ENCODE measurements at places on chromosomes 12 and 14. TPM values are rescaled to one million over a fixed set of nuclear protein-coding genes. Genes with fewer than 3 reads are reported as not detected.

- no peak for DNase-seq
Measured at GRCh38 chr12:38175538-38175937, 141.0 kb upstream of the ALG10B start.

GRCh38 chr14:21098076-21098891 lies at the start of gene ZNF219:
TSS of gene ZNF219 (minus strand) at chr14:21098655. CDS start at chr14:21093591, 5,064 bp downstream.
- DNase-seq: peak; percentile 26

DNA sequence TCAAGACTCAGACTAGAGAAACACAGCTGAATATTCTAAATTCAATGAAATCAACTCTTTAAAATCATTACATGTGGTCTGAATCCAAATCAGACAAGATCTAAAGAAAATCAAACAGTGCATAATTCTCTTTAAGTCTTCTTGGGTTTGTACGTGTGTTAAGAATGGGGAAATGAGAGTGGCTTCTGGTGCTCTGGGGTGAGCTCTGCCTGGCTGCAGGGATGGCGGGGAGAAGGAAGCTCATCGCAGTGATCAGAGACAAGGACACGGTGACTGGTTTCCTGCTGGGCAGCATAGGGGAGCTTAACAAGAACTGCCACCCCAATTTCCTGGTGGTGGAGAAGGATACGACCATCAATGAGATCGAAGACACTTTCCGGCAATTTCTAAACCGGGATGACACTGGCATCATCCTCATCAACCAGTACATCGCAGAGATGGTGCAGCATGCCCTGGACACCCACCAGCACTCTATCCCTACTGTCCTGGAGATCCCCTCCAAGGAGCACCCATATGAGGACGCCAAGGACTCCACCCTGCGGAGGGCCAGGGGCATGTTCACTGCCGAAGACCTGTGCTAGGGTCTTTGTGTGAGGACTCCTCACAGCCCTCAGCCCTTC lies 20.9 kb downstream of the SENP1 start:
- DNase-seq: no peak

GRCh38 chr14:49992448-49992847 lies 99.6 kb downstream of the ARF6 start:
- DNase-seq: no peak

DNA sequence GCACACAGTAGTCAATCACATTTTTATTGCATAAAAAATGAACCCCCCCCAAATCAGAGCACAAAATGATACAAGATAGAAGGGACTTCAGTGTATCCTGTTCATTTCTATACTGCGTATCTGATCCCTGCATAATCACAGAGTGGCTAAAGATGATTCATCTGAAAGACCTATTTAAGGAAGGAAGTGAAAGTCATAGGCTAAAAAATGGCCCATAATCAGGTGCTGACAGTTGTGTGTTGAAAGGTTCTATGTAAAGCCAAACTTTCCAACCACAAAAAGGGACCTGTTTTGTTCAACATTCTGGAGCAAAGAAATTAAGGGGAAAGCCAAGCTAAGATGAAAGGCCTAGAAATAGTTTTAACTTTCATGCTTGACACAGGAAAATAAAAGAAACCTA lies 147.8 kb upstream of the ATP2B1 start:
- peak; percentile 88 for DNase-seq

The ART4 gene
- not detected for total RNA-seq

The KRT83 gene
- total RNA-seq: not detected

DNA sequence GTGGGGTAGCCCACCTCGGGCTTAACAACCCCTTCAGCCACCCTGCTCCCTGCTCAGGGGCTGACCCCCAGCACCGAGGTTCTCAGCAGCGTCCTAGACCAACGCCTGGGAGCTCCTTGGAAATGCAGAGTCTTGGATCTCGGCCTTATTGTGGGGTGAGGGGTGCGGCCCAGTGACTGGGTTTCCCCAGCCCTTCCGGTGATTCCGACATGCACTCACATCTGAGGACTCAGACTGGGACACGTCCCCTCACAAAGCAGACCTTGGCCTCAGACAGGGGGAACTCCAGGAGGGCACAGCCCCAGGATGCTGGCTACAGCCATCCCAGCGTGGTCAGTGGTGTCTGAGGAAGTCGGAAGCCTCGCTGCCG lies 117.7 kb downstream of the RFLNA start:
- no peak for DNase-seq

GRCh38 chr12:22268406-22268805 lies 66.1 kb downstream of the ST8SIA1 start:
- DNase-seq: no peak

- DNase-seq: peak; percentile 23
Measured at GRCh38 chr12:98578821-98579220, 14.7 kb upstream of the SLC25A3 start.

GRCh38 chr12:48933664-48934311 lies 8.5 kb upstream of the FKBP11 start:
- DNase-seq: no peak

DNA sequence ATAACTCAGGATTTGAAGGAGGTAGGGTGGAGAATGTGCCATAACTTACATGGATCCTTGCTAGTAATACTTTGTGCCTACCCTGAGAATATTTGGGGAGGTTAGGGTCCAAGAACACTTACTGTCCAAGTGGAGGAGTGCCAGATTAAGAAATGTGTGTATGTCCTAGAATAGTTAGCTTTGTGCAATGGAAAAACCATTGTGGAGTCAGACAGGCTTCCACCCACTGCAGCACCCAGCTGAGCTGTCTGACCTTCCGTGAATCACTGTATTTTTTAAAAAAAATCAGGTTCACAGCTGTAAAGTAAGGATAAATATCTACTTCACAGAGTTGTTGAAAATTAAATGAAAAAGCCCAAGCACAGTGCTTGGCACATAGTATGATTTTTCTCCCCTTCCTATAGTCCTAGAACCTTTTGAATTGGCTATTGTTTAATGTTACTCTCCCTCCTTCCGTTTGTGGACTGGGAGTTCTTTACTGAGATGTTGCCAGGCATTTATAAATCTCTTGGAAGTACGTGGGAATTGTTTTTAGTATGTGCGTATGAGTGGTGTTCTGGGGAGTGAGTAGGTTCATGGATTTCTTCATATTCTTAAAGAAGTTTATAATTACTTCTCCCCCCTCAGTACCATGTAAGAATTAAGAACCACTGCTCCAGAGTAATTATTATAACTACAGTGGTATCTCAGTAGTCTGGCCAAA lies 9.2 kb downstream of the RAB21 start:
- DNase-seq: peak; percentile 68

DNA sequence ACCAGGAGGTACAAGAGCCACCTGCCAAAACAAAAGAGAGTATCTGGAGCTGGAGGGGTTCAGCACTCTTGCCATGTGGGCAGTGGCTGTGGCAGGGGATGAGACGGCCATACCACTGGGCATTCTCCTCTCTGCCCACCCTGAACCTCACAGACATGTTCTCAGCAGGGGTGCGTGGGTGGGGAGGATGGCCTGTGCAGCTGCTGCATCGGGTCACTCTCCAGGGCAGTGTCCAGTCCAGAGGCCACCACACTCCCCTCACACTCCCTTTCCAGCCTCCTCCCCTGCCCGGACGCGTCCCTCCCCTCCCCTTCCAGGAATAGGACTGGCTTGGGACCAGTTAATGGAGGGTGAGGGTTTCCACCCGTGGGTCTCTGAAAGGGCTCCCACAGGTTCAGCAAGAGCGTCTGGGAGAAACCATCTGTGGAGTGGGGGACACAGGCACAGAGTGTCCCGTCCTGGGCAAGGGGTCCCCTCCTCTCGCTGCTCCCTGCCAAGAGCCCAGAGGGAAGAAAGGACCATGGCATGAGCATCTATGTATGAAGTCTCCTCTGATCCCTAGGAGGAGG lies 501 bp downstream of the C1R start:
- DNase-seq: no peak

GRCh38 chr12:54824402-54824801 lies 29.9 kb upstream of the MUCL1 start:
- no peak for DNase-seq

DNA sequence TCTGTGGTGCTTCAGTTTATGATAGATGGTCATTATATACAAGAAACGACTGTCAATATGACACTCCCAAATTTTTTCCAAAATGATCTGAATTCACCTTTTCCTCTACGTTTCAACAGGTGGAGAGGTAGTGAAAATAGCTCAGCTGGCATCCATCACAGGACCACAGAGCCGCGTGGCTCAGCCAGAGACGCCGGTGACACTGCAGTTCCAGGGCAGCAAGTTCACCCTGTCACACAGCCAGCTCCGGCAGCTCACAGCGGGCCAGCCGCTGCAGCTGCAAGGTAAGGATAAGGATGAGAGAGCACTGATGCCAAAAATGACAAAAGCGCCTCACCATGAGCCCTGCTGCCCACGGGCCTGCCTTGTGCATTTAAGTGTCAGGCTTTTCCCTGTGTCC lies 73.9 kb downstream of the EP400 start:
- no peak for DNase-seq

DNA sequence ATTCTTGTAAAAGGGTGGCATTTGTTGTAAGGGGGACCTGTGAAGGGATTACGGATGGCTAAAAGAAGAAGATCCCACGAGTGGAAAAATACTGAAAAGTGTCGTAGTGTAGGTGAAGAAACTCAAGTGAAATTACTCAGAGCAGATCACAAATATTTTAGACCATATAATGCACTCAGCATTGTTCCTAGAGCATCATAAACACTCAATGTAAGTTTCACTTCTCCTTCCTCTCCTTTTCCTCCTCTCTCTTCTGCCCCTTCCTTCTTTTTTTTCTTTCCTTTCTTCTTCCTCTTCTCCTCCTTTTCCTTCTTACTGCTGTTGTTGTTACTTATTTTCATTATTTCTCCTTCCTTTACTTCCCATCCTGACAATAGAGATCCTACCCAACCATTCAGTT lies 445.6 kb downstream of the ADAMTS20 start:
- DNase-seq: no peak

GRCh38 chr12:3150931-3151835 lies 74.0 kb downstream of the TSPAN9 start:
- DNase-seq: peak; percentile 59

DNA sequence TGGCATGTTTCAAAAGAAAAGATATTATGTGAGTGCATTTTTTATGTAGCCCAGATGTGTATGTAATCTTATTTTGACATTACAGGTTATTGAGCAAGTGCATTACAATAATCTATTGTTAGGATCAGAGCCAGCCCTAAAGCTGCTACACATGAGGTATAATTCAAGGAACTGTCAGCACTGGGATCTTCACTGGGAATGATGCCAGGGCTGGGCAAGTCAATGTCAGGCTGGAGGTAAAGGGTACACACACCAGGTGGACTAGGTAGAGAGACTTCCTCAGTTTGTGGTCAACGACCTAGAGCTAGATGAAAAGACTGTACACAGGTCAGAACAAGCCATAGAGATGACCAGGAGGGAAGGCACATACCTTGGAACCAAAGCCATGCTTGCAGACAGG lies 15.4 kb downstream of the TRIM9 start:
- no peak for DNase-seq

GRCh38 chr12:114974826-114975639 lies 291.1 kb upstream of the TBX3 start:
- no peak for DNase-seq

DNA sequence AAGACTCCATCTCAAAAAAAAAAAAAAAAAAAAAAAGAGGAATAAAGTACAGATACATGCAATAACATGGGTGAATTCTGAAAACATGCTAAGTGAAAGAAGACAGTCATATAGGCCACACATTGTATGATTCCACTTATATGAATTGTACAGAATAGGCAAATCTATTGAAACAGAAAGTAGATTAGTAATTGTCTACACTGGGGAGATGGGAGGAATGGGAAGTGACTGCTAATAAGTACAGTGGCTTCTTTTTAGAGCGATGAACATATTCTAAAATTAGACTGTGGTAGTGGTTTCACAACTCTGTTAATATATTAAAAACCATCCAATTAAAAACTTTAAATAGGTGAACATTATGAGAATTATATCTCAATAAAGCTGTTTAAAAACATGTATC lies 74.4 kb downstream of the ANKS1B start:
- DNase-seq: no peak

GRCh38 chr12:25119020-25119419 lies 75.9 kb downstream of the DNAI7 start:
- DNase-seq: no peak

The RNASE7 gene
- total RNA-seq: not detected

DNA sequence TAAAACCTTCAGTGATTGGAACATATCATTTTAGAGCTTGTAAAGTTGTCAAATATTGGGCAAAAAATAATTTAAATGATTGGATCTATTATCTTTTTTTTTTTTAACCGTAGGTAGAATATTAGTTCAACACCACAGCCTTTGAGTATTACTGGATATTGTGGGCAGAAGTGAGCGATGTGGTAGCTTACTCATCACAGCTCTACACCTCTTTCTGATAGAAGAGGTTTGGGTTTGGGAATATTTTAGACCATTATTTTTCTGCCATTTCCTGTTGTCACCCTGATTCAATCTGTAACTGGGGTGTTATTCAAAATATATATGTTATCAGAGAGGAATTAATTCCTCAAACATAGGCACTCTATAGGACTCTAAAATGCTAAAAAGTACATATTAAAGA lies 34.8 kb upstream of the SLC38A2 start:
- DNase-seq: peak; percentile 62

DNA sequence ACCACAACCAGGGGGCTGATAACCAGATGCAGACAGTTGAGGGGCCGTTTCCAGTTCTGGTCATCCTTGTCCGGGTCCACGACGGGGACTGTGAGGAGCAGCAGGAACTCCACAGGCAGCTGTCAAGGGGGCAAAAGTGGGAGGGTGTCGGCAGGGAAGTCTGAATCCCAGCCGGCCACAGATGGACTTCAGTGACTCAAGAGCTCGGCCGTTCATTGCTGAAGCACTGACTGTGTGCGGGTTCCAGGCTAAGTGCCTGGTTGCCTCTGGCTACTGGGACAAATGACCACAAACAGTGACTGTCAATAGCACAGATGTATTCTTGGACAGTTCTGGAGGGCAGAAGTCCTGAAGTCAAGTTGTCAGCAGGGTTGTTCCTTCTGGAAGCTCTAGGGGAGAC lies 19.6 kb downstream of the SLC8B1 start:
- DNase-seq: no peak

The FOXN4 gene
- total RNA-seq: not detected

GRCh38 chr12:65602610-65603295 lies 221.5 kb upstream of the HMGA2 start:
- DNase-seq: peak; percentile 88

DNA sequence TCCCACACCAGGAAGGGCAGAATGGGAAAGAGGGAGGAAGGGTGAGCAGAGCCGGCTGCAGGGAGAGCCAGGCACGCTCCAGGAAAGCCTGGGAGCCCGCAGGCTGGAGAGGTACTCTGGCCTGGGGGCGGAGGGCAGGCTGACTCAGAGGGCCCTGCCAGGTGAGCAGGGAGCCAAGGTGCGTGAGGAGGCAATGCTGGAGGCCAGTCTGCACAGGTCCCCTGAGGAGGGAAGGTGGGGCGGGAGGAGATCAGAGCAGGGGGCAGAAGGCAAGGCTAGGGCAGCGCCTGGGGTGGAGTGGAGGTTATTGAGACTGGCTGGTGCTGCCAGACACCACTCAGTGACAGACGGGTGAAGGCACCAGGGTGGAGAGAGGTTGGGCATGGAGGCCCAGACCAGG lies 385.0 kb downstream of the BCL11B start:
- DNase-seq: no peak

The CMA1 gene
- total RNA-seq: not detected

The KRT6A gene
- total RNA-seq: 0.95 TPM
